ENCODE measurements at places on chromosomes 6 and 20.

- no peak for DNase-seq
Measured at GRCh38 chr6:67629258-67629657, 1005.8 kb upstream of the ADGRB3 start.

DNA sequence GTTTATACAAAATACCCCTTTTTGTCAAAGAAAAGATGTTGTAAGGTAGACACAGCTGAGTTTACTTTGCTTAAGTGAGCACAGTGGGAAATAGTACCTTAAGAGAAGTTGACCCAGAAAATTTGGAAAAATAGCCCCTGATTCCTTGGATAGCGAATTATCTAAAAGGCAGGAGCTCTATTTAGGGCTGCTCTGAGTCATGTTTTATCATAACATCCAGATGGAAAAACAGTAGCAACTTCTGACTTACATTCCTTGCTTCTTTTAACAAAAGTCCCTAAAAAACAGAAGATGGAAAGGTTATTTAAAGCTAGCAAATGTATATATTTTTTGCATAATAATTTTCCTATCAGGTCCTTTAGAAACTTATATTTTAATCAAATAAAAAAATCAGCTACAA lies 59.0 kb downstream of the THEMIS start:
- no peak for DNase-seq

- no peak for DNase-seq
Measured at GRCh38 chr6:111799576-111800258, 73.5 kb downstream of the FYN start.

DNA sequence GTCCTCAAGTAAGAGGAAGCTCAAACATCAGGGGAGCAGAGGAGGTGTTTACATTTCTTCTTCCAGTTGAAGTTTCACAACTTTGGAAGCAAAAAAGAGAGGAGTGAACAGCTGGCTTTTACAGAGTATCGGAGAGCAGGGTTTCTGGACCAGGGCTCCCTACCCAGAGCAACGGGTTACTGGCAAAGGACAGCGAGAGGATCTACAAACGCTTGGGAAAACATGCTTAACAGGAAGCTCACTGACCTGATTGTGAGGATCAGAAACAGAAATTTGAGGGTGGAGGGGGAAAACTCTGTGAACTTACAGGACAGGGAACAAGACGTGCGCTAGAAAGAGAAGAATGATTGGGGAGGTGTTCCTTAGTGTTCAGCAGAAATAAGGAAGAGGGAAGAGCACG lies 85.7 kb upstream of the TAB2 start:
- no peak for DNase-seq

GRCh38 chr6:35443341-35444030 lies 8.7 kb upstream of the FANCE start:
- DNase-seq = no peak

DNA sequence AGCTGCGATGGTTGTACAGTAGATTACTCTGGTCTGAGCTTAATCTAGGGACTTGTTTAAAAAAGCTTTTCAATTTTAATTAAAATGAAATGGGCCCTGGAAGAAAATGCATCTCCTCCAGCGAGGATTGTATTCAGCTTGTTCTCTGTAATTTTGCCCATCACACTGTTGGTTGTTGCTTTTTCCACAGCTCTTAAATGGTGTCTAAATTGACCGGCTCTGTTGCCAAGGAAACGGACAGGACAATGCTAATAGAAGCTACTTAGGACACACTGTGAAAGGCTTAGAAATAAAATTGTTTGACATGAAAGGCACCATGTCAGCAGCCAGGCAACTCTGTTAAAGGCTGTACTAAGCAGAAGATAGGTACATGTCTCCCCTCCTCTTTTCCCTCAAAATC lies 116.7 kb upstream of the NRSN1 start:
- DNase-seq = no peak

DNA sequence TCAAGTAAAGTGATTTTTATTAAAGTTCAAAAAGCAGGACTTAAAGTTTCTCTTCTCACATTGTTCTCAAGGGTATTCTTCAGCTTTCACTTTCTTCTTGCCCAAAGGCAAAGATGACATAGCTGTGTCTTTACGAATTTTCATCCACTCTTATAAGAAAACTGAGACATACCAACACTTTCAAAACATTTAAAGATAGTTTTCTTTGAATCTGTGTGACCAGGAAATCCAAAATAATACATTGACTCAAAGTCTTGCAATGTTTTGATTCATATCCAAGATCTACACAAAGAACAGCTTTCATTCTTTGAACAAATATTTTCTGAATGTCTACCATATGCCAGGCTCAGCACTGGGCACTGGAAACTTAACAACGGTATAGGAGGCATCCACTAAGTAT lies 117.9 kb downstream of the SIM1 start:
- DNase-seq = no peak

DNA sequence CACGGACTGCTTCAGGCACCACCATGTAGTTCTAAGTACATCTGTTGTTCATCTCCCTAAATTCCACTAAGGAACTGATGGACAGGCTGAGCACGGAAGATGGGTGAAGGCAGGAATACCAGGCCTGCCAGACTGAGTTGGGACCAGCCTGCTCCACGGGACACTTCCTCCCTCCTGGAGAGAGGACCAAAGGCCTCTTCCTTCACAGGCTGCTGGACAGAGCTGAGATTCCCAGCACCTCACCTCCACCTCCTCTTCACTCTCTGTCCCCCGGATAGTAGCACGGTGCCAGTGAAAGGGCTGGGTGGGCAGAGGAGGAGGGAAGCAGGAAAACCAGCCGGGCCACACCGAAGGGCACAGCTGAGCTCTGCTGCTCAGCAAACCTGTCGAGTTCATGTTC lies 22.9 kb upstream of the TCFL5 start:
- DNase-seq = no peak

DNA sequence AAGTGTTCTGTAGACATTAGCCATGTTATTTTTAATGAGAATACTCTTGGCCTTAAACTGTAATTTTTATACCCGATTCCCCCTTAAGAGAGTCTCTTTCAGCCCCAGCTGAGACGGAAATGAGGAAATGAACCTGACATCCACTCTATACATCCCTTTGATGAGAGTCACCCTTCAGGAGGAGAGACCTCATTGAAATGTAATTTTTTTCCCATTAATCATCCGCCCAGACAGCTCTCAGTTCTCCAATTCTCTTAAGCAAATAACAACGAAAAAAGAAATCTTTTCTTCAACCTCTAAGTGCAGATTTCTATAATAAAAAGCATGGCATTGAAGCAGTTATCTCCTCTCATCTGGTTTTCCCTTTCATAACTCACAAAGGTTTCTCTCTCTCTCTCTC lies 243.8 kb upstream of the PMEPA1 start:
- DNase-seq = no peak

GRCh38 chr20:54658525-54658924 lies 183.1 kb downstream of the DOK5 start:
- DNase-seq = no peak

- peak; percentile 99 for DNase-seq
Measured at GRCh38 chr6:28136585-28137504, 4.8 kb upstream of the ZKSCAN8 start.

DNA sequence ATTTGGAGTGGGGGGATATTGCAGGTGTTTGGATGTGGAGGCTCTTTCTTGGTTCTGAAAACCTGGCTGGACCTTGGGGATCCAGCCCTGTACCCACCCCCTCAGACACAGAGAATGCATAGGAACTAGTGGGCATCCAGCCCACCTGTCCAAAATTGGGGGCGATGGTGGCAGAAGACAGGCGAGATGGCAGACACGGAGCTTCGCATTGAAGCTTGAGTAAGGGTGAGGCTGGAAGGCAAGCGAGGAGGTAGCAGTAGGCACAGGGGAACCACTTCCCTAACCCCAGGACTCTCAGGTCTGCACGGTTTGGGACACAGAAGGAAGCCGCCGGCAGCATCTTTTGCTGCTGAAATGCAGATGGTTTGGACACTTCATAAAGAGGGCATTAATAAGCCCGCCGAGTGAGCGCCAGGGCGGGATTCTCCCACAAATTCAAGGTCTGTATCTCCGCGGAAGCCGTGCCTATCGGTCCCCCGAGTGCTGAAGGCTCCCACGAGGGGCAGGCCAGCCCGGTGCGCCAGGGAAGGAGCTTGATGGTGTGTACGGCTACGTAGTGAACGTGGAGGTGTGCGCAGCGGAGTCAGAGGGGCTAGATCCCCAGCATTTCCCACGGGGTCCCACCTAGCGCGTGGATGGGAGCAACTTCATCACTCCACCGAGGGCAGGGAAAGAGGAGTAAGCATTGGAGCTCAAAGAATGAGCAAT lies 1.6 kb upstream of the FOXA2 start:
- DNase-seq = no peak

- DNase-seq = no peak
Measured at GRCh38 chr6:106614592-106615257, 14.6 kb downstream of the RTN4IP1 start.

GRCh38 chr20:10603378-10603777 lies 70.4 kb downstream of the JAG1 start:
- DNase-seq = no peak

GRCh38 chr6:99614430-99615186 lies 8.0 kb downstream of the PRDM13 start:
- DNase-seq = peak; percentile 58

GRCh38 chr6:41446132-41446531 lies 100.0 kb upstream of the FOXP4 start:
- DNase-seq = no peak

GRCh38 chr6:88823998-88824397 lies 139.4 kb downstream of the RNGTT start:
- DNase-seq = no peak

- DNase-seq = no peak
Measured at GRCh38 chr6:7418238-7418905, 28.8 kb downstream of the RIOK1 start.

DNA sequence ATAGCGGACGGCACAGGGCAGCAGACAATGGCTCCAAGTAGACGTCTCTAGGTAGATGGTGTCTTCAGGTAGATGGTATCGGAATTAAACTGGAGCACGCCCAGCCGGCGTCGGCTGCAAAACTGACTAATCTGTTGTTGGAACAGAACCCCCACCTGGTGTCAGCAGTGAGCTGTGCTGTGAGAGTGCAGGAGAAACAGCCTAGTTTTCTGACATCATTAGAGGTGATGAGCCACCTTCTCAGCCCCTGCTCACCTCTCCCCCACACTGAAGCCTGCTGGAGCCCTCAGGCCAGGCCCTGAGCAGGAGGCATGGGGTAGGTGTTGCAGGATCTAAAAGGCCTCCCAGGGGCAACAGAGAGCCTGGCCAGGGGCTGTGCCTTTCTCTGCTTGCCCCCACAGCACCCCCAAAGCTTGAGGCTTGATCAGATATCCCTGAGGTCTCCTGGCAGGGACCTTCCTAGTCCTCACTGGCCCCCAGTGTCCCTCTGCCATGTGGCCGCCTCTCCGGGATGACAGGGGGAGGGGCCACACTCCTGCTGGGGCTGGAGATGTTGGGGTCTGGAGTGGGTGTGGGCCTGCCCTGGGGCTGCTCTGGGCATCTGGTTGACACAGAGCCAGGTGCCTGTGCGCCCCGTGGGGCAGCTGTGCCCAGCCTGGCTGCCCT lies 6.9 kb upstream of the HELZ2 start:
- DNase-seq = peak; percentile 79

DNA sequence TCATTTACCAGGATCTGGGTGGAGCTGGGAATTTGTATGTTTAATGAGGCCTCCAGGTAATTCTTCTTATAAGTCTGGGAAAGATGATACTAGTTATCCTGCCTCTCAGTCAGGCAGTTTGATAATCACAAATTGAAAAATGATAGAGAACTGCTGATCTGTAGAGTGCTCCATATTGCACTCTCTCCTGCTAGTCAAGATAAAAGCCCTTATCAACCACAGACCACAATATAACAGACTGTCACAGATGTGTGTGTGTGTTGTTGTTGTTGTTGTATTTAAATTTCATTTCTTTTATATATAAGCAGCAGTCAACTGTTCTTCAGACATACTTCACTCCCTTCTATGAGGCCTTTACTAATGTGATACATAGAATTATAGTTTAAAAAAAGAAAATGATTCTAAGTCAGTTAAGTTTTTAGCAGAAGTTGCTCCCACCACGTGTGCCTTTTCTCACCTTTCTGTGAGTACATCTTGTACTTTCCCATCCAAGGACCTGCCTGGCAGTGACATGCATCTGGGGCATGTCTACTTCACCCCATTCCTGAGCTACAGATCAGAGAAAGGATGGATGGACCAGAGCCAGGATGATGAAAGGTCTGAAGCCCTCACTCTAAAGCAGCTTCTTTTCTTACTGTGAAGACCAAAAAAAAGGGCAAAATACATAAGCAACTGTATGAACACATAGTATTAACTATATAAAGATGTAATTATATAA lies 29.8 kb downstream of the TENT5A start:
- DNase-seq = no peak

- no peak for DNase-seq
Measured at GRCh38 chr20:24981282-24981681, 11.3 kb downstream of the APMAP start.

GRCh38 chr20:58650181-58650775 lies 805 bp upstream of the STX16 start:
- DNase-seq = peak; percentile 31

DNA sequence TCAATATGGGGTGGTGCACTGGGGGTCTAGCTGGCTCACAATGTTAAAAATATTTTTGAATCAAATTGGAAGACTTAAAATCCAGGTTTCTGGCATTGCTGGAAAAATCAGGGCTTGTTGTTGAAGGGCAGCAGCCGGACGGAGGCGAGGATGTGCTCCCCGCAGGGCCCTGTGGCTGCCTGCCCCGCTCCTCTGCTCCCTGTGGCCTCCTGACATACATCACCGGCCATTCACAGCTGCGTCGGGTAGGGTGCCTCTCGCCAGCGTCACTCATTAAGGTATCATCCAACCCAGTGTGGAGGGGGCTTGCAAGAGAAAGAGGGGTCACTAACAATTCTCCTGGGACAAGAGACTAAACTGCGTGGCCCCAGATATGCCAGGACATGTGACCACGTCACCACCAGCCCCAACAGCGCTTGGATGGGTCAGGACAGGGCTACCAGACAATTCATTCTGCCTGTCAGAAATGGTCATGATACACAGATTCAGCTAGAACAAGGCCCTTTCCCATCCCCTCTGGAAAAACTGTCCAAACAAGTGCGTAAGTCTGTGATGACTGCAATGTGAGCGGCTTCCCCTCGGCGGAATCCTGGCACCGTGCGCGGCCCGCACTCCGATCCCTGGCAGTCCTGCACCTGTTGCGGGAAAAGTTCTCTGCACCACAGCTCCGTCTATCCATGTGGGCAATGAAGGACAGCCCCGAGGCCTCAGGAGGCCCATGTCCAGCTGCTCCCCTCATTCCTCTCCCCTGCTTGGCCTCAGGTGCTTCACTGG lies 12.0 kb downstream of the GATA5 start:
- no peak for DNase-seq

GRCh38 chr6:54988576-54988975 lies 142.0 kb downstream of the FAM83B start:
- DNase-seq = no peak

DNA sequence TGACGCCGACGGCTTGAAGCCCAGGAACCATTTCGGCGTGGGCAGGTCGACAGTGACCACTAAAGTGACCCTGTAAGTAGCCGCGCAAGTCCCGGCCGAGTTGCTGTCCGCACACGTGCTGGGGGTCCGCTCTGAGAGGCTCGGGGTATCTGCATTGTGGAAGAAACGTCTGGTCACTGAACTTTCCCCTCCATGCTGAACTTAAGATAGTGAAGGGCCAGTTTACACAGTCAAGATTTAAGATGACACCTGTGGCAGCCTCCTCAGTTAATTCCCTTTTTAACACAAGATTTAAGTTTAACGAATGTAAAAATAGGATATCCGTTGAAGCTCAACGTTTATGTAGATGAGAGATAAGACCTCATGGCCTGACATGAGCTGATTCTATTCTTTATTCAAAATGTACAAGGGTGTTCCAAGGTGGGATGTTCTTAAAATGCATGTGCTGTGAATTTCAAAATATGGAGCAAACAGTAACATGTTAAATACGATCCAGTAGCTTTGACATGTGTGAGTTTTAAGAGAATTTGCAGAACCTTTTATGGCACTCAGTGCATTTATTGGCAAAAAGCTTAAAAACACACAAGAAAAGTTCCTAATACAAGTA lies 116.2 kb downstream of the RTN4IP1 start:
- no peak for DNase-seq

Data from RPMI8226 (cell line).